ENCODE measurements at places on chromosomes 1 and 21.

- peak; percentile 55 for DNase-seq
These were observed 123.5 kb downstream of the CRB1 start for GRCh38 chr1:197391303-197392226.

DNA sequence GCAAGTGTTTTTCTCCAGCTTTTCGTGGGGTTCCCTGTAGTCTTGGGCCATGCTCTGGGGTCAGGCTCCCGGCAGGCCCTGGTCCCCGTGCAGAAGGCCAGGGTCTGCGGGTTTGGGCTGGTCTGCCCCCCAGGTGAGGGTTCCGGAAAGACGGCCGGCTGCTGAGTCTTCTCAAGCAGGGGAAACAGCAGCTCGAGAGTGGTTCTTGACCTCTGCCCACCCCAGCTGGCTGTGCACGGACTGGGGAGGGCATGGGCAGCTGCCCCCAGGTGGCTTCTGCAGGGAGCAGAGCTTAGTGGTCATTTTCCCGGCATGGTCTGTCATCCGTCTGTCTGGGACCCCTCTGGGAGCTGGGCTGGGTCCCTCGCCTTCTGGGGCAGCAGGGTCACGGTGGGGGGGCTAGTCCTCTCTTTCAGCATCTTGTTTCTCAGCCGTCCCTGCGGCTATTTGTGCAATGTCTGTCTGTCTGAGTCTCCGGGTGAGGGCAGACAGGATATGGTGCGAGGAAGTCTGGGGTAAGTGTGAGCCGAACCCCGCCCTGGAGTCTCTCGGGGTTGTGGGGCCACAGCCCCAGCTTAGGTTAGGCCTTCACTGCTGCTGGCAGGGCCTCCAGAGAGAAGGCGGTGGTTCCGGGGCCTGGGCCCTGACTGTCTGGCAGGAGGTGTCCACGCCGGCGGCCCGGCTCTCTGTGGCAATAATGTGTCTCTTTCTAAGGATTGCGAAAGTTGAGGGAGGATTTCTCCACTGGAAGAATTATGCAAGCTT is 6.1 kb downstream of the SKI start:
- peak; percentile 10 for DNase-seq

GRCh38 chr1:86773341-86774288 is 69.2 kb downstream of the SH3GLB1 start:
- no peak for DNase-seq

GRCh38 chr1:52588535-52588934 is 13.6 kb upstream of the GPX7 start:
- DNase-seq: no peak

DNA sequence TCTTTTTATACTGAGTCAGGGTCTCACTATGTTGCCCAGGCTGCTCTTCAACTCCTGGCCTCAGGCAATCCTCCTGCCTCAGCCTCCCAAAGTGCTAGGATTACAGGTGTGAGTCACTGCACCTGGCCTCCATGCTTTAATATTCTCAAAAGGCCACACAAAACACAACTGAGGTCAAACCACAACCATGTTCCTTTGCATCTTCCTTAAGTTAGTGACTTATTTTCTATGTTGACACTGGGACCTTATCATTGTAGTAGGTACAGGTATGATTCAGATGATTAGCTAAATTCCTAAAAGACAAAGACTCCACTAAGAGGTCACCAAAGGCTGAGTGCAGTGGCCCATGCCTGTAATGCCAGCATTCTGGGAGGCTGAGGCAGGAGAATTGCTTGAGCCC is 131.9 kb upstream of the ATP1B1 start:
- no peak for DNase-seq
